Mesenteric fat pad (tissue), 1 donor: ENCODE measurements at places on chromosomes 4 and X. TPM values are rescaled to one million over a fixed set of nuclear protein-coding genes. Genes with fewer than 3 reads are reported as not detected.

DNA sequence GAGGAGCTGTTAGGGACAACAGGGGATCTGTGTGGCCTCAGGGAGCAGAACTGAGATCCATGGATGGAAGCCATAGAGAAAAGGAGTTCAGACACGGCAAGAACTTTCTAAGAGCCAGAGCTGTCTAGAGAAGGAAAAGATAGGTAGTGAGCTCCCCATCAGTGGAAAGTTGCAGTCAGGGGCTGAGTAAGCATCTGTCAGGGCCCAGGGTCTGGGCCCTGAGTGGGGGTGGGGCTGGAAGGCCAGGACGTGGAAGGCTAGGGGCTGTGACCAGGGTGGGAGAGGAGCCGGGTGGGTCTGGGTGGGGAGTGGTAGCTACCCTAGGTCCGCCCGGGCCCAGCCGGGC, 324 bp upstream of the MSN start:
- DNase-seq: no peak

GRCh38 chrX:22486296-22486695, 213.6 kb downstream of the CBLL2 start:
- no peak for DNase-seq

DNA sequence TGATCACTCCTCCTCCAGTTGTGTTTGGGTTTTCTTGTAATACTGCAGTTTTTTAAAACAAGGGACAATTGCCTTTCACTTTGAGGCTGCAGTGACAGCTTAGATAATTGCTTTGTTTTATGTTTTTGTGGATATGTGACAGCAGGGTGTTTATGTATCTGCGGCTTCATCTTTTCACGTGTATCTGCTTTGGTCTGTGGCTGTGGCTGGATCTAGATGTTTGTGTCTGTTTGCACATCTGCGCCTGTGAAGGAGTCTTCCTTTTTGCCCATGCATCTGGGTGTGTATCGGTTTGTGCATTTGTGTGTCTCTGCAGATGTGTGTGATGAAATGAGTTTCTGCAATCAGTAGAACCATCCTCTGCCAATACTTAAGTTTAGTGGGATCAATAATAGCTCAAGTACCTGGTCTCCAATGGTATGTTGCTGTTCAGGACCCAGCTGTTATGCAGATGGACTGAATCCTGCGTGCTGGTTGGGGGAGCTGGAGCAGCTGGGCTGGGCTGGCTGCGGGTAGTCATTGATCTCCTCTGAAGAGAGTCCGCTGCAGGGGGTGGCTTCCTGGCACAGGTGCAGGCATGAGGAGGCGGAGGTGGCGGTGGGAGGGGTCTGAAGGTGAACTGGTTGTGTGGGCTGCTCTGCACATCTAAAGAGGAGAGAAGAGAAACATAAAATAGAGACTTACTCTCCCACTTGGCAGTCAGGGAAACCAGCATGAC, 390.3 kb downstream of the SH2D1A start:
- DNase-seq: no peak

DNA sequence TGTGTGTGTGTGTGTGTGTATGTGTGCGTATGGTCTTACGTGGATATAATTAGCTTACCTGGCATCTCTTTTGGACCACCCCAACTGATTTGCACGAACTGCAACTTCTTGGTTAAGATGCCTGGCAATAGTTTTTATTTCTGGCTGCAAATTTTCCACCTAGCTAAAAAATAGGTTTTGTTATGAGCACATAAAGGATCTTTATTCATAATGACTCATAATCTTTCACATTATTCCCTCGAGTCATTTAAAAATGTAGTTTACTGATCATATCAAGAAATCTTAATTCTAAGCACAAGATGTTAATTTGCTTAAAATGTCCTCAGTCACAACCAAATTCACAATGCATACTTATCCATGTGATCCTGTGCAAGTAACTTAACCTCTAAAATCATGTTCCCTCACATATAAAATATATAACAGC, 1.5 kb downstream of the COX18 start:
- DNase-seq: no peak

The LONRF3 gene
- 13.1 TPM for total RNA-seq

The HS3ST1 gene
- total RNA-seq: 4.2 TPM

DNA sequence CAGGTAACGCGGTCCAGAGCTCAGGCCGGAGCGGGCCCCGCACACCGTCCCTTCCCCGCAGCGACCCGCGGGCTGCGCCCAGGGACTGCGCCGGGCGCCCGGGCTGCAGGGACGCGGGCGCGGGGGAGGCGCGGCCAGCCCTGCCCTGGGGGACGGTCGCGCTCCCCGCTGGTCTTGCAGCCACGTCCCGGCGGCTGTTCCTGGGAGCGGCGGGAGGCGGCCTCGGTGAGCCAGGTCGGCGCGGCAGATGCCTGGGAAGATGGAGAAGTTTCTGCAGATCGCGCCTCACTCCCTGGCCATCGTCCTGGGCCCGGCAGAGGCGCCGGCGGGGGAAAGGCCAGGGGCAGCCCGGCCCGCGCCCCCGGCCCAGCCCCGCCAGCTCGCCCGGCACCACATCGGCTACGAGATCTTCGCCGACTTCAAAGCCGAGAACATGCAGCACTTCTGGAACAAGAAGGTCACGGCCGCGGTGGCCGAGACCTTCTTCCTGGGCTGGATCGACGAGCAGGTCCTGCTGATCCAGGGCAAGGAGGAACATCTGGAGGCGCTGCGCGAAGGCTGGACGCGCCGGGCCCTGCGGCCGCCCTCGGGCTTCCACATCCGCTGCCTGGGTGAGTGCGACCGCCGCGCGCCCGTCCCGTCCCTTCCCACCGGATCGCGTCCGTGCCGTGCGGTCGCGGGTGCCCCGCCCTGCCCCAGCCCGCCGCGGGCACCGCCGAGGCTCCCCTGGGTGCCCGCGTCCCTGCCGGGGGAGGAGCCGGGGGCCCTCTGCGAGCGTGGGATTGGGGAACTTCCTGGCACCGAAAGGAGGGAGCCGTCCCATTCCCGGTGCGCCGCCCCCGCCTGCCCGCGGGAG, 107.4 kb upstream of the STOX2 start:
- no peak for DNase-seq

The CTAG2 gene
- total RNA-seq: not detected

- DNase-seq: no peak
These were observed 40.0 kb upstream of the PDGFRA start for GRCh38 chr4:54189140-54189539.

DNA sequence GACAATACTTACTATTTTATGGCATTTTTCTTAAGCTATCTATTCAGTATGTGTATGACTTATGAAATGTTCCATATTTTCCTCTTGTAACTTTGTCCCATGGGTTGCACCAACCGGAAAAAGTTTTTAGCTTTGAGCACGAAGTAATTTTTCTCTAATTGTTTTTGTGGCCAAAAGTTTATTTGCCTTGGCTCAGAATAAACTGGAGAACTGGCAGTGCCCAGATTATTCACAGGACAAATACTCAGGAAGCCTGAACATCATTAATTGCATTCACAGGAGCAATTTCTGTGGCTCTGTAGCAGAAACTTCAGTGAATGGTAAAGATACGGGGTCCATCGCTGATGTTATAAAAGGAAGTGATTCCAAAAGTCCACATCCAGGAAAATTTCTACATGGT, 184.5 kb downstream of the ARHGAP10 start:
- no peak for DNase-seq

GRCh38 chr4:74635490-74636123, 158.7 kb downstream of the BTC start:
- DNase-seq: no peak

The TLR1 gene
- total RNA-seq: 25.4 TPM

GRCh38 chr4:88908003-88908402, 149.0 kb downstream of the FAM13A start:
- DNase-seq: no peak

The F8A2 gene
- not detected for total RNA-seq

DNA sequence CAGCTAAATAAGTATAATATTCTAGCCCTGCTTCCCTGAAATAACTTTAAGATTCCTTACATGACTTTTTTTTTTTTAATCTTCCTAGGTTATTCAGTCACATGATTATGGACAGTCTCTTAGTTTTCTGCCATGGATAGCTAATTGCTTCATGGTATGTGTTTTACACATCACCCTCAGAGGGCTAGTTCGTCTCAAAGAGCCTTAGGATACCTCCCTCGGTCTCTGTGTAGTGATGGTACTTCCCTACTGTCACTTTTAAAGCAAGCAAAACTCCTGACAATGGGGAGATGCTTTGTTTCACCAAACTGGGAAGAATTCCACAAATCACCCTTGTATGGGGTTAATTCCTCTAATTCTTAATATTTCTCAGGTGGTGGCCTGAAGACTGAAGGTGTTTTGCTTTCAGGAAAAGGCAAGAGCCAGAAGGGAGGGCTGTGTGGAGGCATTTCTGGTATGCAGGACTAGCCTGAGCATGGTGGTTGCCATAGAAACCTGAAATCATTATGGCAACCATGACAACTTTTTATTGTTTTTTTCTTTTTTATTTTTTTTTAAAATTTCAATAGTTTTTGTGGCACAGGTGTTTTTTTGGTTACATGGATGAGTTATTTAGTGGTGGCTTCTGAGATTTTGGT, 70.4 kb downstream of the BEX3 start:
- DNase-seq: no peak

The MXRA5 gene
- total RNA-seq: 3.5 TPM

GRCh38 chr4:7793186-7793585, 146.5 kb downstream of the AFAP1 start:
- peak; percentile 49 for DNase-seq

- no peak for DNase-seq
These were observed 795.7 kb upstream of the SLIT2 start for GRCh38 chr4:19455850-19456602.

GRCh38 chr4:25245181-25245580, 11.3 kb downstream of the PI4K2B start:
- DNase-seq: no peak

GRCh38 chr4:2470791-2471190, 1.9 kb downstream of the RNF4 start:
- DNase-seq: no peak

The BBS7 gene
- 10.8 TPM for total RNA-seq

DNA sequence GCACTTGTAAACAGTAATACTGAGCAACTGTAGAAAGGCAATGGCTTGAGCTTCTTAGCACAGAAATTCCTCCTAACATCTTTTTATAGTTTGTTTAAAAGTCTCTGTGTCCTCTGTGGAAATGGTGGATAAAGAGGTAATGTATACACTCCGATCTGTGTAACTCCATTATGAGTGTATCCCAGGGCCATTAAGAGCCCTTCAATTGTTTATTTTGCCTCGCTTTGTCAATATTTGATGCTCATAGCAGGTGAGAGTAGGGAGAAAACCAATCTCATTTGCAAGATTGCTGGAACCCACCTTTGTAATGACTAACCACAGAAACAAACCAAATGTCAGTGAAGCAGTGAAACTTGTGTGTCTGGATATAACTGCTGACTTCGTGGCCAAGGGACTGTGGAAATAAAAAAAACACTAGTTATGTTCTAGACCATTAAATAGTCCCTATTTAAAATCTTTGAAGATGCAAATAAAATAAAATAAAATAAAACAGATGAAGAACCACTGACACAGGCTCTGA, 598.2 kb upstream of the BOD1L1 start:
- no peak for DNase-seq

- DNase-seq: no peak
These were observed 108.5 kb upstream of the MID1 start for GRCh38 chrX:10728806-10729389.

The AFM gene
- not detected for total RNA-seq
